Esophagus muscularis mucosa (tissue), 4 donors: ENCODE measurements at places on chromosomes 13 and 19. TPM values are rescaled to one million over a fixed set of nuclear protein-coding genes. Genes with fewer than 3 reads are reported as not detected.

The PRMT1 gene
- total RNA-seq, result 102 TPM

The LILRA1 gene
- 0.42 TPM for total RNA-seq

The PEX11G gene
- total RNA-seq, result 5.3 TPM

The SPRYD7 gene
- total RNA-seq, result 12.9 TPM

The DPF1 gene
- total RNA-seq, result not detected

The ZNF763 gene
- 5.4 TPM for total RNA-seq

The CGB1 gene
- not detected for total RNA-seq

- DNase-seq, result no peak
Observed at GRCh38 chr13:81738364-81738763, 1397.4 kb upstream of the SPRY2 start.

DNA sequence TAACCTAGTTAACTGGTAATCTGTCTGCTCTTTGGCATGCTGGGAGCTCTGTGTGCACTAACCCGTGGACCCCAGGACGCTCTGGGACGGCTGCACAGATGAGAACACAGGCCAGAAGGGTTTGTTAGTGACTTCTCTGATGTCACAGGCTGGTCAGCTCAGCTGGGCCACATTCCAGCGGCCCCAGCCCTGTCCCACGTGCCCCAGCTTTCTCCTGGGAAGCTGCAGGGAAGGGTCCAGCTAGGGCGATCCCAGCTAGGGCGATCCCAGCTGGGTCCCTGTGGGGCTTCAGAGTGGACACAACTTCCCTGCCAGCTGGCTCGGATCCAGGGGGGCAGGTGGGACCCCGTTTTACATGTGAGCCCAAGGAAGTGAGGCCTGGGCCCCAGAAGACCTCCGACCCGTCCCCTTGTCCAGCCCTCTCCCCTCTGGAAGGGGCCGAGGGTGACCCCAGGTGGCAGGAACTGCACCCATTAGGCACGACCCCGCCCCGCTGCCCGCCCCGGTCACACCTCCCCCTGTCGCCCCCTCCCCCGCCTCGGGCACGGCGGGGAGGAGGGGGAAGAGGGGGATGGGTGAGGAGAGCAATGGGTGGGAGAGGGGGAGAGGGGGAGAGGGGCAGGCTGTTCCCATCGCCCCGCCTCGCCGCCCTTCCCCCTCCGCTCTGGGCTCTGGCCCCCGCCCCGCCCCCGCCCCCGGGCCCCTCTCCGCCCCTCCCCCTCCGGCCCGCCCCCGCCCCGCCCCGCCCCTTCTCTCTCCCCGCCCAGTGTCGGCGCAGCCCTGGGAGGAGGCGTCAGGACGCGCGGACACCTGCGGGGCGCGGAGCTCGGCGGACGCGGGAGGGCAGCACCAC, 75.2 kb upstream of the MCF2L start:
- DNase-seq, result no peak

- no peak for DNase-seq
Observed at GRCh38 chr19:46042252-46042883, 1.6 kb upstream of the IGFL4 start.

DNA sequence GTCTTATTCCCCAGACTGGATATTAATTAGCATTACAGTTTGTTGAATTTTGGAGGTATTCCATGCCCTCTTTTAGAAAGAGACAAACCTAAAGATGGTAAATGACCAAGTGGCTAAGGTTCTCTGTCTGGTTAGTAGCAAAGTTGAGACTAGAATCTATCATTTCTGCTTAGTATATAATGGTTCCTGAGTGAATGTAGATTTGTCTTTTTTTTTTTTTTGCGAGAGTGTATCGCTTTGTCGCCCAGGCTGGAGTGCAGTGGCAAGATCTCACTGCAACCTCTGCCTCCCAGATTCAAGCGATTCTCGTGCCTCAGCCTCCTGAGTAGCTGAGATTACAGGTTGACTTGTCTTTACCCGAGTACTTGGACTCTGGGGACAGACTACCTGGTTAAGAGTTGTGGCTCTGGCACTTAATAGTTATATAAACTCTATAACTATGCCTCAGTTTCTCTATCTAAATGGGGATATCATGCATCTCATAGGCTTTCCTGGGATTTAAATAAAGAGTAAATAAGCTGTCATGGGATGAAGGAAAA, 2.7 kb downstream of the NAA16 start:
- DNase-seq, result no peak

DNA sequence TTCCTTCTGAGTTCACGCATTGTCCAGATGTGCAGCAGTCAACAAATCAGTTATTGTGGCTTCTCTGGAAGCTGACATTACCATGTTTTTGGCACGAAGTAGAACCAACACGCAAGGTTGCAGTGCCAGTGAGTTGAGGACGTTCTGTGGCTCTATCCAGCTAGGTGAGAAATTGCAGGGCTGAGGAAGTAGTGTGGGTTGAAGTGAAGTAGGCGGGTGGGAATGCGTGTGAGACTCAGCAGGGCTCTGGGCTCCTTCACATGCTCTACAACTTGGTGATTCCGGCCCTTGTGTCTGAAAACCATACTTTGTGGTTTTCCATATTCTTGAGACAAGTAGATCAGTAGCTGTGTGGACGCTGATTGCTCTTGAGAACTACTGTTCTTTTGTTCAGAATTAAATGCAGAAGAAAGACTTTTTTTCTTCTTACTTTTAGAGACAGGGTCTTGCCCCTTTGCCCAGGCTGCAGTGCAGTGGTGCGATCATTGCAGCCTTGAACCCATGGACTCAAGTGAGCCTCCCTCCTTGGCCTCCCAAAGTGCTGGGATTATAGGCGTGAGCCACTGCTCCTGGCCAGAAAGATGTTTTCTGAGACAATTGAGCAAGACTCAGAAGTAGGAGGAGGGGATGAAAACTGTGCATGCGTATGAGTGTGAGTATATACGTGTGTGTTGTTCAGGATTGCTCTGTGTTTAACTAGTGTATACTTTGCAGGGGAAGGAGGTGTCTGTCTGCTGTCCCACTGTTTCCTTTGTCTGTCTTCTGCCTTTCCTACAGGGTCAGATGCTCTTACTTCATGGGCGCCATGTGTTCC, 46.2 kb downstream of the GATAD2A start:
- no peak for DNase-seq

DNA sequence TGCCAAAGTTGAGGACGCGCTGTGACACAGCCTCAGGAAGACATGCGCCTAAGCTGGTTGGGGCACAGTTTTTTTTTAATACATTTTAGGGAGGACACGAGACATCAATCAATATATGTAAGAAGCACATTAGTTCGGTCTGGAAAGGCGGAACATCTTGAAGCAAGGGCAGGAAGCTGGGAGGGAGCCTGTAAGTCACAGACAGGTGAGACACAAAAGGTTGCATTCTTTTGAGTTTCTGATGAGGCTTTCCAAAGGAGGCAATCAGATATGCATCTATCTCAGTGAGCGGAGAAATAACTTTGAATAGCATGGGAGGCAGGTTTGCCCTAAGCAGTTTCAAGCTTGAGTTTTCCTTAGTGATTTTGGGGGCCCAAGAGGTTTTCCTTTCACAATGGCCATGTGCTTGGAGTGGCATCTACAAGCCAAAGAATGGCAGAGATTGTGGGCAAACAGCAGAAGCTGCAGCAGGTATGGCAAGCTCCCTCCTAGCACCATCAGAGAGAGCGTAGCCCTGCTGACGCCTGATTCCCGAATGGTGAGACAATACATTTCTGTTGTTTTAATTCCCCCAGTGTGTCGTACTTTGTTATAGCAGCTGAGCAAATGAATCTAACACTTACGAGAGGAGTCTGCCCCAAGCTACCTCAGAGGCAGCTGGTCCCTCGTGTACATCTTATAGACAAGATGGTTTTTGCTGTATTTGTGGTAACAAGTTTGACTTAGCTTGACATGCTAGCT, 99.5 kb upstream of the TMTC4 start:
- peak; percentile 77 for DNase-seq

DNA sequence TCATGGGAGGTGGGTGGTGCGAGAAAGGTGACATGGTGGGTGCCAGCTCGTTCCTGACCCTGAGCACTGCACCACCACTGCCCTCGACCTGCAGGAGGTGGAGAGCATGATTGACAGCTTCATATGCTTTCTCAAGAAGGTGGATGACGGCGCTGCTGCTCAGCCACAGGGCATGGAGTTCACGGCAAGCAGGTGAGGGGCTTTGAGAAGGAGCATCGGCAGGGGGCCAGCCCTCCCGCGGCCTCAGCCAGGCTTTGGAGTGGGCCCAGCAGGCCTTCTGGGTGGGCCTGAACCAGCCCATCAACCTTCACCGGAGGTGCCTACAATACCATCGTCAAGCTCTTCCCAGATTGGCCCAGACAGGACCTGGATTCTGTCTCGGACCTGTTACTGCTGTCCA, 18.9 kb upstream of the ZNF14 start:
- peak; percentile 87 for DNase-seq

- DNase-seq, result no peak
Observed at GRCh38 chr19:58400316-58400915, 5.0 kb downstream of the RNF225 start.

DNA sequence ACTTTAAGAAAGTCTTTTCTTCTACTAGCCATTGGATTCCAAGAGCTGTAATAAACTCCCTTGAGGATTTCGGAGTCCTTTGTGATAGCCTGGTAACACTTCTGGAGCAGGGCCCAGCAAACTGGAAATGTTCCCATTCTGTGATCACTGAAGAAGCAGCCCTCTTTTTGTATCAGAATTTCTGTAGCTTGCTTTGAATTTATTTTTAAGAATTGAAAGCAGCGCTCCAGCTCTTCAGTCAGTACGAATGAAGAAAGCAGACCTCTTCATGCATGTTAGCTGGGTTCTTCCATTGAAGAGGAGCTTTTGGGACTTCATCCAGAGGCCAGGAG, 141.5 kb downstream of the AKAP11 start:
- no peak for DNase-seq

DNA sequence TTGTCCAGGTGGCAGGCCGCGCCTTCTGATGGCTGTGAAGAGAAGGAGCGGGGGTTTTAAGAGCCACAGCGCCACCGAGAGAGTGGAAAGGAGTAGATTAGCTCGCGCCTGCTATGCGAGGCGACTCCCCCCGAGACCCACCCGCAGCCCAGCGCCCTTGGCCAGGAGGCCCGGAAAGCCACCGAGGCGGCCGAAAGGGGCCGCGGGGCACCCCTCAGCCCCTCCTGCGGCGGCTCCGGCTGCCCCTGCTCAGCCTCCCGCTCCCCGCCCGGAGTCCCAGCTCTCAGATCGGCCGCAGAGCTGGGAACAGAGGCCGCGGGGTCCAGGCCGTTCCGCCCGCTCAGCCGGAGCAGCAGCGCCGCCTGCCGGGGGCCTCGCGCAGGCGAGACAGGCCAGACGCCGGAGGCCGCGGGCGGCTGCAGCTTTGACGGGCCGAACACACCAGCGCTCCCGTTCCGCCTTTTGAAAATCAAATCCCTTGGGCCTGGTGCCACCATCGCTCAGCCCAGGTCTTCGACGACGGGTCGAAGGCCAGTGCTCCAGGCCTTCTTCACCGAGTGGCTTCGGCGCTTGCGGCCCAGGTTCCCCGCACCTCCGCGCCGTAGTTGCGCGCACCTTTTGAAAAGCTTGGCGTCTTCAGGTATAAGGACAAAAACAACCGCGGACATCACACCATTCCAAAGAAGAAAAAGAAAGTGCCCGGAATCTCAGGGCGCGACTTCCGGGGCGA, 15.3 kb downstream of the CDX2 start:
- peak; percentile 88 for DNase-seq

DNA sequence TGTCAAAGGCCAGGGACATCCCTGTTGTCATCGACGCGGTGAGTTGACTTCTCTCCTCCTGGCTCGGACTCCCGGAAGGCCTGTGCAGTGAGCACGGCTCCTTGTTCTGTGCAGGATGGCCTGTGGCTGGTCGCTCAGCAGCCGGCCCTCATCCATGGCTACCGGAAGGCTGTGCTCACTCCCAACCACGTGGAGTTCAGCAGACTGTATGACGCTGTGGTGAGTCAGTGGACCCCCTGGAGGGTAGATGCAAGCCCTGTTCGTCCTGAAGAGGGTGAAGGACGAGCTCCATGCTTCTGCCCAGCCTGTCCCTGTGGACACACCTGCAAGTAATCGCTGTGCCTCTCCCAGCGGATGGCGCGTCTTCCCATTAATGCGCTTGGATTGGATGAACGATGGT, 19.2 kb downstream of the NAXD start:
- no peak for DNase-seq
